ENCODE measurements at places on chromosomes 6 and 20.

GRCh38 chr6:140105857-140106256 lies 731.4 kb upstream of the CITED2 start:
- peak; percentile 49 for DNase-seq

DNA sequence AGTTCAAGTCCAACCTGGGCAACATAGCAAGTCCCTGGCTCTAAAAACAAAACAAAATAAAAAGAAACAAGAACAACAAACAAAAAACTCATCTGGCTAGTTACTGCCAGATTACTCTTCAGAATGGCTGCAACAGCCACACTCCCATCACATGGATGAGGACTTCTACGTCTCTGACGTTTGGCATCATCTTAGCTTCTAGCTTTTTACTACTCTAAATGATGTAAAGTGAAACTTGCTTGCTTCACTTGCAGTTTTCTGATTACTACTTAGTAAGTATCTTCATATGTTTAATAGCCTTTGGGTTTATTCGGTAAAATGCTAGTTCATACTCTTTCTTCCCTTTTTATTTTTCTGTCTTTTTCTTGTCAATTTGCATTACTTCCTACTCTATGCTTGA lies 161.1 kb upstream of the CARMIL1 start:
- no peak for DNase-seq

GRCh38 chr6:157546321-157546720 lies 165.3 kb downstream of the ZDHHC14 start:
- DNase-seq: no peak

DNA sequence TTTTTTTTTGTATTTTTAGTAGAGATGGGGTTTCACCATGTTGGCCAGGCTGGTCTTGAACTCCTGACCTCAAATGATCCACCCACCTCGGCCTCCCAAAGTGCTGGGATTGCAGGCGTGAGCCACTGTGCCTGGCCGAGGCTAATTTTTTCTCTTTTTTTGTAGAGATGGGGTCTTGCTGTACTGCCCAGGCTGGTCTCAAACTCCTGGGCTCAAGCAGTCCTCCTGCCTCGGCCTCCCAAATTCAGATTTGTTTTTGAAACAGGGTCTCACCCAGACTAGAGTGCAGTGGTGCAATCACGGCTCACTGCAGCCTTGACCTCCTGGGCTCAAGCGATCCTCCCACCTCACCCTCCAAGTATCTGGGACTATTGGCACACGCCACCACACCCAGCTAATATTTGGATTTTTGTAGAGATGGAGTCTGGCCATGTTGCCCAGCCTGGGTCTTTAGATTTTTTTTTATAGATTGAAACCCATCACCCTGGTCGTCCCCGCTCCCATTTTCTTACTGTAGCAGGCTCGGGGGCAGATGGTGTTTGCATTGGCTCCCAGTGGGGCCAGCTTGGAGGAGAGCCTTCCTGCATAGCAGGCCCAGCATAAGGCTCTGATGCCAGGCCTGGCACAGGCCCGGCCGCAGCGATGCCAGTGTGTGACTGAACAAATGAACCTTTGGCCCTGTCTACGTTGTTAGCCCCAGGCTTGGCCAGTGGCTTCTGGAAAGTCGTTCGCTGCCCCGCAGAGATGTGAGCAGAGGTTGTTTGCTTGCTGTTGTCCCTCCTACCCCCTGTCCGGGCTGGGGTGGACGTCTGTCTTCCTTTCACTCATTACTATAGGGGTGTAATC lies 4.3 kb upstream of the MTG2 start:
- no peak for DNase-seq

GRCh38 chr6:36546308-36546919 lies 865 bp downstream of the STK38 start:
- DNase-seq: peak; percentile 68

- no peak for DNase-seq
Observed at GRCh38 chr6:20310185-20310584, 91.5 kb upstream of the E2F3 start.

GRCh38 chr6:43515808-43516207 lies 918 bp downstream of the YIPF3 start:
- DNase-seq: no peak

GRCh38 chr6:9503111-9503761 lies 911.6 kb downstream of the TFAP2A start:
- DNase-seq: no peak

DNA sequence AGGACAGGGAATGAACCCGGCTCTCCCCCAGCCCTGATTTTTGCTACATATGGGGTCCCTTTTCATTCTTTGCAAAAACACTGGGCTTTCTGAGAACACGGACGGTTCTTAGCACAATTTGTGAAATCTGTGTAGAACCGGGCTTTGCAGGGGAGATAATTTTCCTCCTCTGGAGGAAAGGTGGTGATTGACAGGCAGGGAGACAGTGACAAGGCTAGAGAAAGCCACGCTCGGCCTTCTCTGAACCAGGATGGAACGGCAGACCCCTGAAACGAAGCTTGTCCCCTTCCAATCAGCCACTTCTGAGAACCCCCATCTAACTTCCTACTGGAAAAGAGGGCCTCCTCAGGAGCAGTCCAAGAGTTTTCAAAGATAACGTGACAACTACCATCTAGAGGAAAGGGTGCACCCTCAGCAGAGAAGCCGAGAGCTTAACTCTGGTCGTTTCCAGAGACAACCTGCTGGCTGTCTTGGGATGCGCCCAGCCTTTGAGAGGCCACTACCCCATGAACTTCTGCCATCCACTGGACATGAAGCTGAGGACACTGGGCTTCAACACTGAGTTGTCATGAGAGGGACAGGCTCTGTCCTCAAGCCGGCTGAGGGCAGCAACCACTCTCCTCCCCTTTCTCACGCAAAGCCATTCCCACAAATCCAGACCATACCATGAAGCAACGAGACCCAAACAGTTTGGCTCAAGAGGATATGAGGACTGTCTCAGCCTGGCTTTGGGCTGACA lies 28.8 kb upstream of the ZBP1 start:
- DNase-seq: no peak

DNA sequence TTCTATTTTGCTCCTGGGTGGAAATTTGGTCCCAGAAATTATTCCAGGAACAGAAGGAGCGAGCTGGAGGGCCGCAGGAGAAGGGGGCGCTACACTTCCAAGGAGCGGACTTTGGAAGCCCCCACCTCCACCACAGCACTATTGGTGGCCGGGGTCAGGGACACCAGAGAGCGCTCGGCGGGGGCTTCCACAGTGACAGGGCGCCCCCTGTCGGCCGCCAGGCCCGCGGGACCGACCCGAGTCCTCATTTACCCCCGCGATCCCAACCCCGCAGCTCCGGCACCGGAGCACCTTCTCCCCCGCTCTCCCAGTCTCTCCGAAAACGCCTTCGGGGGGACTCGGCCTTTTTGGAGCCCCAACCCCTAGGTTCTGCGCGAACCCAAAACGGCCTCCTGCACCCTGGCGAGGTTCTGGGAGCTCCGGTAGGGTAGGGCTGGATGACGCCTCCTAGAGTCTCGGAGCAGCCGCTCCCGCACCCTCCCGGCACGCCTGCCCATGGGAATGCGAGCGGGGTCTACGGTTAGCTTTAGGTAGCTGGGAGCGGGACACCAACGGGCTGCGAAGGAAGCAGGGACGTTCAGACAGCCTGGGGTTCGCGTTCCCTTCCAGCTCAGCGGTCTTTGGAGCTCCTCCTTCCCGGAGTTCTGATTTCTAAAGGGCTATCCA lies 2.4 kb upstream of the FOXA2 start:
- DNase-seq: peak; percentile 71

DNA sequence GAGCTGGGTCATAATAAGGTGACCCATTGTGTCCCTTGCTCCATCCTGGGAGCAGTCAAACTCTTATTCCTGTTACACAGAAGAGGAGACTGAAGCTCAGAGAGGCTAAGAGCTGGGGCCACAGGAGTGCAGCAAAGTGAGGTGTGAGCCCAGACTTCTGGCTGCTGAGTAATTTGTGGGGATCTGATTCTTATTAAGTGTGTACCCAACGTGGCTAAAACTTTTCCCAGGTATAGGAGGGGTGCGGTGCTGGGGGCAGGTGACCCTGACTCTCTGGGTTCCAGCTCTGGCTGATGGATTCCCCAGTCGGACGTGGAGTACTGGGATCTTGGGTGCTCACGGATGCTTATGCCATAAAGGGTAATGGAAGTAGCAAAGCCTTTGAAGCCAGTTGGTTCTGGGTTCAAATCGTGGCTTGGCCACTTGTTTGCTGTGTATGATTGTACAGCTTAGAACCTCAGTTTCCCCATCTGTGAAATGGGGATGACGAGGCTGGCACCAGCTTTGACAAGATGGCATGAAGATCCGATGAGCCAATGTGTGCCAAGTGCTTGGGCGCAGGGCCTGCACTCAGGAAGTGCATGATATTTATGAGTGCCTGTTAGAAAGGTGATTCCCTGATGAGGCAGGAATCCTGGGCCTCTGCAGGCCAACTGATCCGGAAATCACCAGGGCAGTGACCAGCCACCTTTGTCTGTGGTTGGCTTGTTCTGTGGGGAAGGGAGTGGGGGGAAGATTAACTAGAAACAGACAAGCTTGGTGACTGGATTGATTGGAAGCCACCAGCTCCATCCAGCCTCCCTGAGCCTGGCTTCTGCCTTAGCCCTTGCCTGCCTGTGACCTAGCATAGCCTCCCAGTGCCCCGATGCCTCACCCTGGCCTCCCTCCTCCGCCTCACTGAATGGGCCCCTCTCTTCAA lies 6.0 kb downstream of the SRC start:
- no peak for DNase-seq

GRCh38 chr6:109701221-109701620 lies 10.1 kb downstream of the FIG4 start:
- DNase-seq: no peak

DNA sequence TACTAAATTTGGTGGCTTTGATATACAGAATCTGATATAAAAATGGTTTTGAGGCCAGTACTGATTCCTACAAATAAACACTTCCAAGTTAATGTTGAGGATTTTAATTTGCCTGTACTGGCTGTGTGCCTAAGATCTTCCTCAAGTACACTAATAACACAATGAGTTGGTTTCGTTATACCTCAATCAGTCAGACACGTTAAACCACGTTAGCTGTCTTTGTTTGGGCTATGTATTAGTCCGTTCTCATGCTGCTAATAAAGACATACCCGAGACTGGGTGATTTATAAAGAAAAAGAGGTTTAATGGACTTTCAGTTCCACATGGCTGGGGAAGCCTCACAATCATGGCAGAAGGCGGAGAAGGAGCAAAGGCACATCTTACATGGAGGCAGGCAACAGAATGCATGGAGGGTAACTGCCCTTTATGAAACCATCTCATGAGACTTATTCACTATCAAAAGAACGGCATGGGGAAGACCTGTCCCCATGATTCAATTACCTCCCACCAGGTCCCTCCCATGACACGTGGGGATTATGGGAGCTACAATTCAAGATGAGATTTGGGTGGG lies 46.2 kb downstream of the NT5E start:
- DNase-seq: no peak

- DNase-seq: no peak
Observed at GRCh38 chr6:50681213-50681824, 32.0 kb upstream of the TFAP2D start.

All from Karpas-422 (cell line).